ENCODE measurements at places on chromosomes 16 and 17.

DNA sequence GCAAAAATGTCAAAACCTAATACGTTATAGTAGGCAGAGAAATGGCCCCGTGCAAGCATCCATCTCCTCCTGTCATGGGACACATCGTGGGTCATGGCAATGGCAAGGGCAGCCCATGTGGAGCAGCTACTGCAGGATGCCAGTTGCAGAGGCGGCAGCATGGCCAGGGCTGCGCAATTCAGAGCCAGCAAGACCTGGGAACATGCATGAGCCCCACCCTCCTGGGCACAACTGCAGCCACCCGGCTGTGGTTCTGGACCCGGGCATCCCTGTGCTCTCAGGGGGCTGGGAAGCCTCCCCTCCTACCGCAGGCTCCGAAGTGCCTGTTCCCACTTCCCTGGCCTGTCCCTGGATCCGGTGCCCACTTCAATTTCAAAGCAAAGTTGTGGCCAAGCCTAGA is 203.6 kb downstream of the CPPED1 start:
- DNase-seq = no peak

GRCh38 chr17:82963104-82963950 is 116.1 kb upstream of the METRNL start:
- peak; percentile 76 for DNase-seq

DNA sequence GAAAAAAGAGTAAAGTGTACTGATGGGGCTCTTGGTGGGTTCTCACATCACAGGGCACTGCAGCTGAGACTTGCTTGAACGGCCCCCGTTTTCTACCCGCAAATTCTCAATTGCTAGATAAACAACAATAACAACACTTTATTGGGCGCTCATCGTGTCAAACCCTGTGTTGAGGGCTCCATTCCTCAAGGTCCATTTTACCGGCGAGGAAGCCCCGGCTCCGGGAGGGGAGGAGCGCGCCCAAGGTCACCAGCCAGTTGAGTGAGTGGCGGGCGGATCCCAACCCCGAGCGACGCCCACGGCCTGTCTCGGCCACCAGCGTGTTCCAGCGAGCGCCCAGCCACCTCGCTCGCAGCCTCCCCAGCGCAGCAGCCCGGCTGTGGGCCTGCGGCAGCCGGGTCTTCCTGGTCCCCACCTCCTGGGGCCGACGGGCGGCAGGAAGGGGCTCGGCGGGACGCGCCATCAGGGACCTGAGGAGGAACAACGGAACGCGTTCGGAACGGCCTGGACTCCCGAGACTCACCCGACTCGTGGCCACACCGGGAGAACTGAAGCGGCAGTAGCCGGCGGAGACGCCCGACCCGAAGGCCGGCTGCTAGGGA is 373 bp downstream of the CMC2 start:
- DNase-seq = peak; percentile 29

GRCh38 chr16:25264597-25264996 is 7.0 kb upstream of the ZKSCAN2 start:
- no peak for DNase-seq

DNA sequence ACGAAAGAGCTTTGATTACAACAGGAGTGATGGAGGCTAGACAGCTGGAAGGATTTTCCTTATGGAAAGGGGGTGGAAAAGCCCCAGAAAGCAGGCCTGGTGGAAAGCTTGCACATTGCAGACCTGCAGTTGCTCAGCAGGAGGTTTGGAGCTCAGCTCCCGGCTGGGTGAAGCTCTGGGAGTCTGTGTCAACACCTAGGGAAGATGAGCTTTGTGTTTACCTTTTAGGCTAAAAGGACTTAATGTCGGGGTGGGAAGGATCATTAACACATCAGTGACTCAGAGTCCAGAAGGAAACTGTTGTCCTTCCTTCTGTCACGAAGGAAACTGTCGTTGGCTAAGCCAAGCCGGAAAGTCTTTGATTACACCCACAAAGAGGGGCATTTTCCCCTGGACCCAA is 48.2 kb downstream of the RAP1GAP2 start:
- DNase-seq = no peak

DNA sequence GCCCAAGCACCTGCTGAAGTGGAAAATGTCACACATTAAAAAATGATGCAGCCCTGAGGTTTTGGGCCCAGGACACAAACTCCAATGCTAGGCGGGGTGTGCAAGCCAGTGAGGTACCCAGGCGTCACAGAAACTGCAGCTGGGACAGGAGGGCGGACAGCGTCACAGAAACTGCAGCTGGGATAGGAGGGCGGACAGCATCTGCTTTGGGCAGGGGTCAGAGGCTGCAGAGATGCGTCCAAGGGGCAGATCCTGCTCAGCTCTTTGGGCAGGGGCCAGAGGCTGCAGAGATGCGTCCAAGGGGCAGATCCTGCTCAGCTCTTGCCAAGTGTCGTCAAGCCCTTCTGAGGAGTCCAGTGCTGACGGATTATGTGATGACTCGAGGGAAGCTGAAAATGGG is 43.9 kb upstream of the RCVRN start:
- DNase-seq = no peak

GRCh38 chr16:27995378-27995777 is 68.1 kb downstream of the GSG1L start:
- no peak for DNase-seq

GRCh38 chr16:84239909-84240308 is at the start of gene KCNG4:
Gene KCNG4, minus strand, starts transcription at chr16:84240012. Its CDS starts 2,527 bp downstream, at chr16:84237485.
- no peak for DNase-seq

DNA sequence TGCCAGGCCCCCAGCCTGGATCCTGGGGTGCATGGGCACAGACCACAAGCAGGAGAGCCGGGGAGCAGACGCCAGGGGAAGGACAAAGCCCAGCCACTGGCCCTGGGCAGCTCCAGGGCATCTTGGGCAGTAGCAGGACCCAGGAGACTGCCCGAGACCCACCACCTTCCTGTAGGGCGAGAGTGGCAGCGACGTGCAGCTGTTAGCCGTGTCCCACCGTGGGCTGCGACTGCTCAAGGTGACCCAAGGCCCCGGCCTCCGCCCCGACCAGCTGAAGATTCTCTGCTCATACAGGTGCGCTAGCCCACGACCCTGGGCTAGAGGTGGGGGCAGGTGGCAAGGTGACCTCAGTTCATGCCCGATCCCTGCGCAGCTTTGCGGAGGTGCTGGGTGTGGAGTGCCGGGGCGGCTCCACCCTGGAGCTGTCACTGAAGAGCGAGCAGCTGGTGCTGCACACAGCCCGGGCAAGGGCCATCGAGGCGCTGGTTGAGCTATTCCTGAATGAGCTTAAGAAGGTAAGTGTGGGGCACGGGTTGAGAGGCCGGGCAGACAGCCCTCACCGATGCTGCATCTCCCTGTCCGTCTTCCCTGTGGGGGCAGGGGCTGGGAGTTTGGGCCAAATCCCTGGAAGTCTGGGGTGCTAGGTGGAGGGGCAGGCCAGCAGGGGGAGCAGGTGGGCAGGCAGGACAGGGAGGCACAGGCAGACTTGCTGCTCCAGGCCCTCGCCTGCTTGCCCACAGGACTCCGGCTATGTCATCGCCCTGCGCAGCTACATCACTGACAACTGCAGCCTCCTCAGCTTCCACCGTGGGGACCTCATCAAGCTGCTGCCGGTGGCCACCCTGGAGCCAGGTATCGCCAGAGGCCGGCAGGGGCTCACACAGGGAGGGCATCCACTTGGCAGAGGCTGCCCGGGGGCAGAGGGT is 13.5 kb upstream of the SMIM5 start:
- DNase-seq = no peak

- no peak for DNase-seq
Observed at GRCh38 chr17:27888067-27888466, 5.1 kb downstream of the LYRM9 start.

DNA sequence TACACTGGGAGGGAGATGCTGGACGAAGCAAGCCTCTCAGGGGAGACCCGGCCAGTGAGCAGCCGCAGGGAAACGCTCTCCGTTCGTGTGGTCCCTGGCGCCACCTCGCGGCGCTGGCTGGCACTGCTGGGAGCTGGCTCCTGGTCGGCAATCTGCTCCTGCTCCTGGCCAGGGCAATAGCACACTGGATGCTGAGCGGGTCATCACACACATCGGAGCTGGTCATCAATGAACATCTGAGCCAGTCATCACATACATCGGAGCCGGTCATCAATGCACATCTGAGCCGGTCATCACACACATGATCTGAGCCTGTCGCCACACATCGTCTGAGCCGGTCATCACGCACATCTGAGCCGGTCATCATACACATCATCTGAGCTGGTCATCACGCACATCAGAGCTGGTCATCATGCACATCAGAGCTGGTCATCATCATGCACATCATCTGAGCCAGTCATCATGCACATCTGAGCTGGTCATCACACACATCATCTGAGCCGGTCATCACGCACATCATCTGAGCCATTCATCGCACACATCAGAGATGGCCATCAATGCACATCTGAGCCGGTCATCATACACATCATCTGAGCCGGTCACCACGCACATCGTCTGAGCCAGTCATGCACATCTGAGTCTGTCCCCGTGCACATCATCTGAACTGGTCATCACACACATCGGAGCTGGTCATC is 217.3 kb downstream of the RBFOX3 start:
- DNase-seq = no peak

DNA sequence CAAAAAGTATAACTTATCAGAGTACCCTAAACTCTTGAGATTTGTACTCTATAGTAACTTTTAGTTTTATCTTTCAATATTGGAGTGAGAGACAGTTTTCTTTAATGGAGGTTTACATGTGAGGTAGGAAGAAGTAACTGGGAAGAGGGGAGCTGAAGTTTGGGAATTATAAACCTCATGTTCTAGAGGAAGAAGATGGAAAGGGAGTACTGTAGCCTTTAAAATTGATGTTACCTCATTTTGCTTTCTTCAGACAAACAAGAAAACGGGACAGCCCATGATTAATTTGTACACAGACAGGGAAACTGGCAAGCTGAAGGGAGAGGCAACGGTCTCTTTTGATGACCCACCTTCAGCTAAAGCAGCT is 9.5 kb downstream of the FUS start:
- no peak for DNase-seq

DNA sequence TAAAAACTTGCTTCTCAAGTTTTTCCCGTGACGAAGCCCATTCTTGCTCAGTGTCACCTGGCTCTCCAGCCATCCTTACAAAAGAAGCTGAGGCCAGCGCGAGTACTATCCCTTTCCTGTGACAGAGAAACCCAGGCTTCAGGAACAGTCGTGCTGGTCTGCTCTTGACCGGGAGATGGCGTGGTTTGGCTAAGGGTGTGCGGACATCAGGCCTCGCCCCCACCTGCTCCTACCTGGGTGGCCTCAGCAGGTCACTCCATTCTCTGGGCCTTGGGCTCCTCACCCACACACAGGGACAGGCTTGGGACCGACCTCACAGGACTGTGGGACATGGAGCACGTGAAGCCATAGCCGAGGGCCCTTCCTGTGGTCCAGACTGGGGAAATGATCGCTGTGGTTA is 75.2 kb upstream of the CIBAR2 start:
- DNase-seq = no peak

GRCh38 chr17:73317513-73318426 is 6.0 kb upstream of the CDC42EP4 start:
- no peak for DNase-seq

DNA sequence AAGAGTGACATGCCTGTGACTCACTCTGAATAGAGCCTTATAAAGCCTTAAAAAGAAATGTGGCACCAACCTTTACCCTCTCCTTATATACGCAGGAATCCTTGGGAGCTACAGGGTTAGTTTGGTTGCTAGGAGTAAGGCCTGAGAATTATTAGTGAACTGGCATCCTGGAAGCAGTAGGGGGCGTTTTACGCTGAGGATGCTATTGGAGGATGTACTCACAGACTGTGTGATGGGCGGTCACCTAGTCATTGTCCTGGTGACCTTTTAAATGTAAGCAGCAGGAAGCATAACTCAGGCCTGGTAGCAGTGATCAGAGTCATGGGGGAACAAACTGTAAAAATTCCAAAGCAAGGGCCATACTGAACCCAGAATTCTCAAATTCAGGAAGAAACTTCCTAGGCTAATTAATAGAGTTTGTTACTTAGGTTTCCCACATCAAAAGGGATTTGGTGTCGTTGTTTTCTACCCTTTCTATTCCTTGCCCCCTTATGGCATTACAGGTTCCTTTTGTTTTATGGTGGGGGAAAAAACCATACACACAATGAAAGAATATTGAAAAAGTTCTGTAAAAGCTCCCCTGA is 153.8 kb downstream of the SNX11 start:
- DNase-seq = no peak

- DNase-seq = no peak
Observed at GRCh38 chr16:84603140-84603816, 14.6 kb downstream of the COTL1 start.

- DNase-seq = no peak
Observed at GRCh38 chr16:533391-534123, 6.0 kb downstream of the CAPN15 start.

DNA sequence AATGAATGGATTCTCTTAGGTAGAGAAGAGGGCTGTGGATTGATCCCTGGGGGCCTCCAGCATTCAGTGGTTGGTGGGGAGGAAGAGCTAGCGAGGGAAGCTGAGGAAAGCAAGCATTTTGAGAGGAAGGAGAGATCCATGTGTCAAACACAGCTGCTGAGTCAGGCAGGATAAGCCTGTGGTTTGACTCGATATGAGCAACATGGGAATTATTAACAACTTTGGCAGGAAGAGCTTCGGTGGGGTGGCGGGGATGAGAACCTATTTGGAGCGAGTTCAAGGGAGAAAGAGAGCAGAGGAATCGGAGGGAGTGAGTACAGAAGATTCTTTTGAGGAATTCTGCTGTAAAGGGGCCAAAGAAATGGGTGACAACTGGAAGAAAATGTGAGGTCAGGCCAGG is 59.5 kb upstream of the CDC42EP4 start:
- DNase-seq = no peak

Data from left renal cortex interstitium (tissue), 4 donors.